SJSA1 (cell line): ENCODE measurements at places on chromosomes 5 and 9.

DNA sequence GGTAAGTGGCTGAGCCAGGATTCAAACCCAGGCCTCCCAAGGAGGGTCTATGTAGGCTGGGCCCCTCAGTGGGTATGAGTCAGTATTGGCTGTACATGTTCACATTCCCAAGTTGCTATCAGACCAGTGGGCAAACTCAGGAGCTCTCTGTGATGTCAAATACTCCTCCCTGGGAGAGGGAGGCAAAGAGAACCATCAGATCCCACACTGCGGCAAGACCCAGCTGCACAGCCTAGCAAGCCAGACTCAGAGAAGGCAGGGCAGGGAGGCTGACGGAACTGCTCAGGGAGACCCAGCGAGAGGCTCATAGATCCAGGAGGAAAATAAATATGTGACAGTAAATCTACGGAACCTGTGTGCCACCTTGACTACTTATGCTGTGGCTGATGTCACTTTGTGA lies 42.6 kb upstream of the SAP30L start:
- DNase-seq, result no peak

GRCh38 chr5:146877783-146878475 lies 628 bp downstream of the PPP2R2B start:
- DNase-seq, result peak; percentile 12

DNA sequence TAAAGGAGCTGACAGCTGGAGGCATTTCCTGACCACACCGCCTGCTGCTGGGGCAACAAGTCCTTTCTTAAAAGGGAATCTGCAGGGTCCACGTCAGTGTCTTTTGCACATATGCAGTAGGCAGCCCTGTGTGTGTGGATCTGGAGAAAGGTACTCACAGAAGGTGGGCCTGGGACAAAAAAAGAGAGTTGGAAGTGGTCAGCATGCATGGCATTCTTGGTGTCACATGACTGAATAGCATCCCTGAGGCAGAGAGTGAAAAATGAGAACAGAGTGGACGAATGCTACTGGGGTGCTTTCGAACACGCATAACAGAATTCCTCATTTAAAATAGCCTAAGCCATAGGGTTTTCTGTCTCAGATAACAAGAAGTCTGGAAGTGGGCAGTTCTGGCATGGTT lies 47.0 kb downstream of the DNAJC21 start:
- DNase-seq, result no peak

- no peak for DNase-seq
Observed at GRCh38 chr9:9142001-9142400, 1342.4 kb upstream of the DMAC1 start.

DNA sequence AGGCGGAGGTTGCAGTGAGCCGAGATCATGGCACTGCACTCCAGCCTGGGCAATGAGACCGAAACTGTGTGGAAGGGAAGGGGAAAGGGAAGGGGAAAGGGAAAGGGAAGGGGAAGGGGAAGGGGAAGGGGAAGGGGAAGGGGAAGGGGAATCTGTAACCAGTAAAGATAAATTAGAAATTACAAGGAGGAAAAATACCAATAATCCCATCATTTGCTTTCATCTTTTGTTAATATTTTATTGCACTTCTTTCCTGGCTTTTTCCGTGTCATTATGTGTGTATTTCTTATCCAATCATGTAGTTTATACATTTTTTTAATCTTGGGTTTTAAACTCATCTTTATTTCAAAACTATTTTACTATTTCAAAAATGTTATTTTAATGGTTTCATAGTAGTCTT lies 29.6 kb upstream of the MRPS30 start:
- no peak for DNase-seq

GRCh38 chr5:151221574-151221973 lies 2.3 kb downstream of the CCDC69 start:
- DNase-seq, result no peak

GRCh38 chr9:77946969-77947620 lies 84.5 kb downstream of the GNAQ start:
- no peak for DNase-seq

DNA sequence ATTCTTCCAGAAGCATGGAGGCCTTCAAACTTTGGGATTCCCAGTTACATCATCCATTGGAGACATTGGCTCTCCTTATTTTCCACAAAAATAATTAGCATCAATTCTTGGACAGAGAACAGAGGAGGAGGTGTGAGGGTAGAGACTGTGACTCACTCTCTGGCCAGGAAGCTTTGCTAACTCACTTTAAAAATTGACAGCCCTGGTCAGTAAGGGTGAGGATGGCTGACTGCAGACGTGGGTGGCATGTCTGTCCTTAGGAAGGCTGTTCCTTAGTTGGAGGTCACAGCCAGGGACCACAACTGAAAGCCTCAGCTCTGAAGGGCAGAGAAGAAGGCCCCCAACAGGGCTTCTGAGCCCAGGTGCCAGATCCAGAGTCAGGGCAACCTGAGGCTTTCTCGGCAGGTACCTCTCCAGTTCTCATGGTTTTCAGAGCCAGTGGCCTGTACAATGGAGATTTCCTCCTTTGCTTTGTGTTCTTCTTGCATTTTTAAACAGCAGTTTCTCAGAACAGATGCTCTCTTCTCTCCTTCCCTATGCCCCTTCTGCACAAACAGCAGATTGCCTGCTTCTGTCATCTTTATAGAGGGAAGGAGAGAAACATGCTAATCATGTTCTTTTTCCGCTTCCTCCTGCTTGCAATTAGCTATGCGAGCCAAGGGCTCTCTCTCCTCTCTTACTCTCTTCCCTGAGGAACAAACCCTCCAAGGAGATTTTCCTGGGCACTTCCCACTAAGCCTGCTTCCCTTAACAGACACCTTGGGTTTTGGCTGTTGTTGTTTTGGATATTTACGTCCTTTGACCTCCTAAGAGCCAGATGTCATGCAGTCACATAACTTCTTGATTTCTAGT lies 92.5 kb upstream of the ZNF366 start:
- peak; percentile 51 for DNase-seq

- DNase-seq, result no peak
Observed at GRCh38 chr5:443239-444151, 519 bp downstream of the EXOC3 start.

GRCh38 chr5:123350742-123351141 lies 72.5 kb downstream of the CEP120 start:
- DNase-seq, result peak; percentile 54

DNA sequence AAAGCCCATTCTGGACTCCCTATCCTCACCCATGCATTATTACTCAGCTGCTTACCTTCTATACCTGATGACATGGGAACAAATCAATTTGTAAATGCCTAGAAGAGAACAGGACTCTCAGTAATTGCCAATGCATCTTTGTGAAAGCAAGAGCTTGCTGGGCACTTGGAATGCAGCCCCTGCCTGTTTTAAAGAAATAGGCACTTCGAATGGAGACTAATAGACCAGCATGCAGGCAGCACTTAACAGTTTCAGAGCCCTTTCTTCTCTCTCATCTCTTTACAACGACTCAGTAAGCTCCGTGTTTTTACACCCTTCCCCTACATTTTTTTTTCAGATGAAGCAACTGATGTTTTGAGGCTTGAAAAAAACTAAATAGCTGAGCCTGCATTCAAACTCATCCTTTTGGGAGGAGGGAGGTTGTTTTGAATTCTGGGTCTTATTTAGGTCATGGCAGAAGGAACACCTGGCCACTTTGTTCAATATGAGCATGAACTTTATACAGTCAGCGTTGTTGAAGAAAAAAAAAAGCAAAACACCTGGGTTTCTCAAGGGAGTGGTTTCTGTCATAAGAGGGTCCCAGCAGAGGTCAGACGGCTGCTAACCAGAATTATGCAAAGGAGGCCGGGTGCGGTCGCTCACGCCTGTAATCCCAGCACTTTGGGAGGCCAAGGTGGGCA lies 34.6 kb upstream of the WHRN start:
- DNase-seq, result no peak

DNA sequence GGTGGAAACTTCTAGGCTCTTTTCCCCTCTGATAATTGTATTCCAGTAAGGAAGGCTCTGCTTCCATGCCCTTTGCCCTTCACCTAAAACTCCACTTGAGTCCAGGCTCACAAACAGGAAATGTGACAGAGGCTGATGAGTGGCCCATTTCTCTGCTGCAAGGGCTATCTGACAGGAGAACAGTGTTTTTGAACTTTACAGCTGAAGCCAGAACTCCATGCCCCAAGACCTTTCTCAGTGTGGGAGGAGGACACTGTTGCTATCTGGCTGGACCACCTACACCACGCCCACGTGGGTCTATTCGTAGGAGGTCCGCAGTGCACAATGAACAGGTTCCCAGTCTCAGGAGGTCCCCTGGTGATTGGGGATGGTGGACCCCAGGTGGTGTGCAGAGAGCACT lies 13.6 kb downstream of the GGTA1 start:
- no peak for DNase-seq

DNA sequence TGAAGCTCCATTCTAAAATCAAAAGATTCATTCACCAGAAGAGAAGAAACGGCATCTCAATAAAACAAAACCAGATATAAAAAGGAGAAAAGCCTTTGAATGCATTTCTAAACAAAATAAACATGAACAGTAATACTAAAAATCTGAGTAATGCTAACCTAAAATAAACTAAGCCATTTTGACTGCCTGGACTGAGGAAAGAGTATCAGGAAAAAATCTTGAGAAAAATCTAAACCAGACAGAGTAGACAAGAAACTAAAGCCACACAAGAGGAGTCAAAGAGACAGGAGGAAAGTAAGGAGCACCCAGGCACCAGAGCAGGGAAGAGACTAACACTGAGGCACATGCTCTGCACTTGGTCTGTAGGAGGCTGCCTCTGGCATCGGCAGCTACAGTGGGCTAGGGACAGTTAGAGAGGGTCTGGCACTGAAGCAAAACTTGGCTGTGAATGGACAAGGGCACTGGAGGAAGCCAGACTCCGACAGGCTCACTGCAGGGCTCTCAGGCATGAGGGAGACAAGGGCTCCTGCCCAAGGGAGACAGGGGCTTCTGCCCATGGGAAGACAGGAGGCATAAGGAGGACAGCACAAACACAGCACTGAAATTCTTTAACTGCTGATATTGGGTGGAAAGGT lies 50.2 kb downstream of the DROSHA start:
- peak; percentile 42 for DNase-seq

- DNase-seq, result no peak
Observed at GRCh38 chr9:101652601-101653175, 57.9 kb upstream of the PPP3R2 start.

- no peak for DNase-seq
Observed at GRCh38 chr5:56516441-56516840, 283.3 kb upstream of the ANKRD55 start.

DNA sequence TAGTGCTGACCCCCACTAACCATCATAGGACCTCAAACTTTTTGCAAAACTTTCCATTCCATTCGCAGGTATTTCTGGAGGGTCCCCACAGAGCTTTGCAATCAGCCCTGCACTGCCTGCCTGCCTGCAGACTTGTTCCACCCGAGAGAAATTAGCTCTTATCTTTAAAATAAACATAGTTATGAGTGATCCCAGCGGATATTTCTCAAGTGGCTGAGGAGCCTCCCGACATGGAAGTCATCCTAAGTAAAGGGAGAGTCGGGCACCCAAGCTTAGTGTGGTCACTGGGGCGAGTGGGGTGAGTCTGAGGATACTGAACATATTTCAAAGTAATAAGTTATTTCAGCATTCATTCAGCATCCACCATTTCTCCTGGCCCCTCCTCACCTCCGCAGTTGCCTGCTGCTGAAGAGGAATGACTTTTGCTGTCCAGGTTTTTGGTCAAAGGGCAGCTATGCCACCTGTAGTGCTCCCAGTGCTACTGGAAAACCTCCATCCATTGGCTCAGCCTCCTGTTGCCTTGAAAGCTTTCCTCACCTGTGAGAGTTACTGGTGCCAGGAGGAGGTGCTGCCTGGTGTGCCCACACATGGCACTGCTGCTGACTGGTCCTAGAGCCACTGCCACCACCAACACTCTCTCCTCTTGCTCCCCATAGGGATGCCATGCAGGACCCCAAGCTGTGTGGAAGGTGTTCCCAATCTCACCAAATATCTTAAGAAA lies 89.7 kb upstream of the PCSK1 start:
- DNase-seq, result no peak

- no peak for DNase-seq
Observed at GRCh38 chr5:112708103-112708622, 29.5 kb upstream of the APC start.

- no peak for DNase-seq
Observed at GRCh38 chr9:88307136-88307535, 81.1 kb upstream of the SPIN1 start.

DNA sequence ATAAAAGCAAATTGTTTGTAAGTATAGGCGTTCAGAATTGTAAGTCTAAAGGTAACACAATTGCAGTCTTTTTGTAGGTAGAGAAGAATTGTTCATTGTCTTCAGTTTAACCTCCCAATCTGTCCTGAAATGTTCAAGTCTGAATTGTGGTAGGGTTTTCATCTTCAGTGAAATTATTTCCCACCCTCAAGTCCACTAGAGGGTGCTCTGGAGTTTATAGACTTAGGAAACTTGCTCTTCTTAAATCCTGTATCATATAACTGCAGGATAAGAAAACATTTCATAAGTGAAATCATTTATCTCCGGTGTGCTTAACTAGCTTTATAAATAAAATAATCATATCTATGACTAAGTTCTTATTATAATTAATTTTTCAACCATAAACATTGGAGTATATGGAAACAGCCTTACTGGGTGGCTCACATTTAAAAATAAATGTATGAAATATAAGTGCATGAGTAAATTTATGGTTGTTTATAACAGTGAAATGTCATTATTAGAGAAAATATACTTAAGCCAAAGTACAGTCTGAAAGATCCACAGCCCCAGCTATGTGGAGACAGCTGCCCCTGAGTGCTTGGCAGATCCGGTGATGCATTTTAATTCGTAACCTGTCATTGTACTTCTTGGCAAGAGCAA lies 182.4 kb upstream of the OTULINL start:
- peak; percentile 46 for DNase-seq

DNA sequence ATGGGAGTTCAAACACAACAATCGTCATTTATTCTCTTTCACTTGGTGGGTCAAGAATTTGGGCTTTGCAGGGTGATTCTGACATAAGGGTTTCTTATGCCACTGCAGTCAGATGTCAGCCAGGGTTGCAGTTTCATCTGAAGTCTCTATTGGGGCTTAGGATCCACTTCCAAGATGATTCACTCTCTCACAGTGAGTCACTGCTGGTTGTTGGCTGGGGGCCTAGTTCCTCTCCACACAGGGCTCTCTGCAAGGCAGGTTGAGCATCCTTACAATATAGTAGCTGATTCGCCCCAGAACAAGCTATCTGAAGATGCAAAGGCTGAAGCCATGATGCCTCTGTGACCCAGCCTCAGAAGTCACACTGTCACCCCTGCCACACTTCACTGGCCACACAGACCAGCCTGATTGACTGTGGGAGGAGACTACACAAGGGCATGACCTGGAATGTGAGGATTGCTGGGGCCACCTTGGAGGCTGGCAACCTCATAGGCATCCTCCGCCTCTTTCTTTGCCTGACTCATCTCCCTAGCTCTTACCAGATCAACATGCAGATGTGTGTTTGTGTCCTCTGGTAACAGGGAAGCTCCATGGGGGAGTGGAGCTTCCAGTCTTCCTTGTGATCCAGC lies 4.5 kb upstream of the CARD19 start:
- no peak for DNase-seq

DNA sequence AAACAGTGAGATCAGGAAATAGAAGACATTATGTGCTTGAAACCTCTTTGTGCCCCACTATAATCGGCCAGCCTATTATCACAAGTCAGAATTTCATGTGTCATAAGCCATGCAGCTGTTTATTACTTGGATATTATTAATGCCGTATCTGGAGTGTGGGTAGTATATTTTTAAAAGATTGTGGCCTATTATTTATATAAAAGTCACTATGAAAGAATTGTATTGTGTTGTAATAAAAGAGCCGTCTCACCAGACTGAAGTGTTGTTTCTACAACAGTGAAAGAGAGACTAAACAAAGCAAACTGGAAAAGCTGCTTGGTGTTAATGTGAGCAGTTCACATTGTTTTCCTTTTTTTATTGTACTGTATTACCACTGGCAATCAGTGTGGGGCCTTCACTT lies 449.1 kb downstream of the PSAT1 start:
- DNase-seq, result no peak

- no peak for DNase-seq
Observed at GRCh38 chr5:39498278-39498952, 73.6 kb upstream of the DAB2 start.
